ENCODE measurements at places on chromosomes 4 and X.

DNA sequence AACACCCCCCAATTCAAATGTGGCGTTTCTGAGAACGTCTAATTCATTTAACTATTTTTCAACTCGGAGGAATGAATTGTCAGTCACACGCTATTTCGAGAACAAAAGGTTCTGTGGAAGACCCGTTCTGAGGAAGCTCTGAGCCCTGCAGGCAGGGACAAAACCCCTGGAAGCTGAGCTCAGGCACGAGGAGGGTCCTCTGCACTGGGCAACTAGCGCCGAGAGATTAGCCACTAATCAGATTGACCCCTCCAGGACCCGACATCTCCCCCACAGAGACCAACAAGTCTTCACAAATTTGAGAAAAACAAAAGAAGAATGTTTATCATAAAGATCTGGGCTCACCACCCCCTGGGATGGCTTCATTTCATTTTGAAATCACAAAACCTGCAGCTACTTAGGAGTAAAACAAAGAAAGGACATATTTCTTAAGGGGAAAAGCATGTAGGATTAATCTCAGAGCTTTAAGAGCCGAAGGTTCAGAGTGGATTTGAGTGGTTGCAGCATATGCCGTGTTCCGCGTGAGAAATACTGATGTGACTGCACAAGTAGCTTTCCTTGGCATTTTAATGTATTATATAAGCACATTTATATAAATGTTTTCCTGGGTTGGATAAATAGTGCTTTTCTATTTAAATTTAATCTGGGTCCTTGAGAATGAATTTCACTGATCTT is 41.8 kb downstream of the ADRA2C start:
- no peak for DNase-seq

GRCh38 chrX:3393581-3394111 is 47.2 kb upstream of the MXRA5 start:
- DNase-seq: no peak

DNA sequence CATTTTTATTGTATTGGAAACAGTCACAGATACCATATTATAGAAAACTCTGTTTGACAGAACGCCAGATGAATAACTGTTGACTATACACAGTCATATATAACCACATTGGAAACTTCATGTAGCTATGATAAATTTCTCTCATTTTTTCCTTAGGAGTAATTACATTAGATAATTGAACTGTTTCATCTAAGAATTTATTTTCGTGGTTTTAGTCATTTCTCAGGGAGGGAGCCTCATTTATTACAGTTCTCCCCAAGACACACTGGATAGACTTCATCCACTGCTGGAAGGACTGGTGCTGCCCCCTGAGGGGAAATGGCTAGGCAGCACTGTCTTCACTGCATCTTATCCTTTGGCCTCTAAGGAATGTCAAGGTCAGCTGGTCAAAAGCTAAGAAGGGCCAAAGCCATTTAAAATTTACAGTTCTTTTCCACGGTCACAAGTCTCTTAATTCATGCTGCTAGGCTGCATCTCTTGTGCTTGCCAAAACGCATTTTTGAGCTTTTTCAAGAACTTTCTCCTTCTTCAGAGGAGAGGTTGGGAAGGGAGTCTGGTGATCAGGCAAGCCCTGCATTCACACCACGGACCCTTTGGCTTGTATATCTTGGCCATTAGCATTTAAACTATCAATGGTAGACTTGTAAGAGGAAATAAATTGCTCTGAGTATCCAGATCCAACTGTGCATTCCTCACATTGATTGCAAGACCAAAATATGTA is 145.1 kb downstream of the CBR4 start:
- no peak for DNase-seq

- DNase-seq: no peak
Observed at GRCh38 chrX:136353526-136354093, 52.8 kb downstream of the ADGRG4 start.

DNA sequence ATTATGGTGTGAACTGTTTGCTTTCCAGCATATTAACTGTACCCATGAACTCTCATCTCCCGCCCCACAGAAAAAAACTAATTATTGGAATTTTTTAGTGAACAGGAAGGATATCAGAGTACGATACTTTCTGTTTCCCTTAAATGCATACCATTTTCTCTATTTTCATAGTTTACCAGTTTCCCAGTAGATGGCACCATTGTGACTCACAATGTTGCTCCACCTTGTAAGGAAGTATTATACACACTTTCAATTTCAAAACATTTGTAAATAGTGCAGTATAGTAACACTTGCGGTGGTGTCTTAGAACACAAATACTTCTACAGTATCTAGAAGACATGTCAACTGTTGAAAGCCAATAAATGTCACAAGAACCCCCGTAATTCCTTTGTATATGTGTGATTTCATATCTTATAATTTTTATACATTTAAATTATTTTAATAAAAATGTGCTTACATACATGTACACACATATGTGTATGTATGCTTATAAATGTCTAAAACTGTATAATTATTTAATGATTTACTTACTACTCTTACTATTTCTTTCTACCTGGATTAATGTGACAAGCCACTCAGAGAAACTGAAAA is 167.3 kb downstream of the SLIT2 start:
- DNase-seq: no peak

- no peak for DNase-seq
Observed at GRCh38 chr4:71392109-71392508, 53.3 kb downstream of the SLC4A4 start.

GRCh38 chrX:22186165-22186564 is 86.5 kb upstream of the CBLL2 start:
- no peak for DNase-seq

GRCh38 chrX:115410731-115411428 is 121.4 kb downstream of the LUZP4 start:
- DNase-seq: no peak

DNA sequence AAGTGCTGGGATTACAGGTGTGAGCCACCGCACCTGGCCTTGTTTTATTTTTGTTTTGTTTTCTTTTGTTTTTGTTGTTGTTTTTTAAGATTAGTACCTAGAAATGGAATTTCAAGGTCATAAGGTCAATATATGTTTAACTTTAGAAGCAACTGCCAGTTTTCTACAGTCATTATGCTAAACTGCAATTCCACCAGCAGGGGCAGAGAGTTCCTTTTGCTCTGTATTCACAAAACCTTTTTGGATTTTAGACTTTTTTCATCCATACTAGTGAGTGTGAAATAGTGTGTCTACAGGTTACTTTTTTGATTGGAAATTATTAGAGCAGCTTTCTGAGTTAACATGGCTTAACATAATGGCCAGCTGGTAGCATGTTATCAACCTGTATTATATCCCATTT is 580.6 kb downstream of the TRIML1 start:
- DNase-seq: no peak

All from cortex of kidney (tissue), 1 donor.